ENCODE measurements at places on chromosomes 12 and 14.

DNA sequence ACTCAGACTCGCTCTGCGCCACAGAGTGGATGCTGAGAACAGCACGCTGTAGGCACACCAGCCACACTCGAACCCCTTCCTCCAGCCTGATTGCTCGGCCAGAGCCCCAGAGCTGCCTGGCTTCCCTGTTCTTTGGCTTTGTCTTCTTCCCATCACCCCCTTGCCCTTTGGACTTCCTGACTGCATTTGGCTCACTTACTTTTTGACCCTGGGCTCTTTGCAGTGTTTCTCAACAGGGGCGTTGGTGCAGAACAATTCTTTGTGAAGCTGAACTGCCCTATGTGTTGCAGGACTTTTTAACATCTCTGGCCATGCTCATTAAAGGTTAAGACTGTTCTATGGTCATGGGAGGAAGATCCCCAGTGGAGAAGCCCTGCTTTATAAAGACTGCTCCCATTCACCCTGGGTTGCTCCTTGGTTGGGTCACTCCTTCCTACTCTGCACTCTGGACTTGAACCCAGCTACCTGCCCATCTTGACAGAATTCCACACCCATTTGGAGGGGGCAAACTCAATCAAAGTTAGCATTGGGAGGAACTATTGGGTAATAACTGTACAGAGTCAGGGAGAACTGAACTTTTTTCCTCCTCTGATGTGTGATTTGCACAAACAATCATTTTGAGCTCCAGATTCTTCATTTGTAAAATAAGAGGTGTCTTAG, 127.7 kb upstream of the PLEKHG7 start:
- no peak for DNase-seq

- no peak for DNase-seq
Measured at GRCh38 chr12:31119192-31119802, 45.6 kb downstream of the DDX11 start.

DNA sequence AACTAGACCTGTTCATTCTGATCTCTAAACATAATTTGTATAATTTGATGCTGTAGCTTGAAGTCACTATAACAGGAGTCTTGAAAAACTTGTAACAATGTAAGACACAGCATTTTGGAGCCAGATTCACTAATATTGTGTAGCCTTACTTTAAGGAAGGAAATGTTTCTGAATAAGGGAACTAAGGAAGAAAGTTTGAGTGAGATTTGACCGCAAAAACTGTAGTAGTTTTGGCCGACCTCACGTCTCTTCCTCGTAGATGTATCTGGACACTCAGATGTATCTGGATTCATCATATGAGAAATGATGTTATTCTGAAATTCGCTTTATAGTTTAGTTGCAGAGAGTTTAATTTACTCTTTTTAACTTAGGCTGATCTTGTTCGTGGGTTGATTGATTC, 13.9 kb upstream of the DNAH10 start:
- DNase-seq = no peak

DNA sequence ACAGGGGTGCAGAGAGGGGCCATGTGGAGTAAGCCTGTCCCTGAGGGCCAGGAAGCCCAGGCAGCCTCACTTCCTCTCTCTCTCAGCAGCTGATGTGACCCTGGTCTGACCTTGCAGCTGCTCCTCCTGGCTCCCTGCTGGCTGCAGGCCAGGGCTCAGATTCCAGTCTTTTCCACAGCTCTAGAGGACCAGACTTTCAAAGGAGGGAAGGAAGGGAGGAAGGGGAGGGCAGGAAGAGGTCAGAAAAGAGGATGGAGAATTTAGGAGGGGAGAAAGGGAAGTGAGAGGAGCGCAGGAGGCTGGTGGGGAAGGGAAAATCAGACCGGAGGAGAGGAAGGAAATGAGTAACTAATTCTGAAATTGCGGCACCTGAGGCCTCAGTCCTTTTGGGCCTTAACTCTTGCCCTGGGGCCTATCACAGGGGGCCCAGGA, 40.9 kb upstream of the VASH1 start:
- no peak for DNase-seq

GRCh38 chr12:121128908-121129810, 3.5 kb upstream of the P2RX7 start:
- DNase-seq = peak; percentile 73

DNA sequence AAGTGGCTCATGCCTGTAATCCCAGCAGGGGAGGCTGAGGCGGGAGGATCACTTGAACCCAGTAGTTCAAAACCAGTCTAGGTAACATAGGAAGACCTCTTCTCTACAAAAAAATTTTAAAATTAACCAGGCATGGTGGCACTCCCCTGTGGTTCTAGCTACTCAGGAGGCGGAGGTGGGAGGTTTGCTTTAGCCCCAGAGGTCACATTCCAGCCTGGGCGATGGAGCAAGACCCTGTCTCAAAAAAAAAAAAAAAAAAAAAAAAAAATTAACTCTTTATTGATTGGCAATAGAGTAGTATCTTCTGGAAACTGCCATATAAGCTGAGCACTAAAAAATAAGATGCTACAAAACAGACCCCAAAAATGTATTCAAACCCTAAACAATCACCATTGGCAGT, 69.5 kb downstream of the LLPH start:
- DNase-seq = no peak
